ENCODE measurements at places on chromosomes 2 and 18.

- H3K27me3 ChIP-seq: no peaks in the 10 kb centered on the region
- H3K4me3 ChIP-seq: no peak overlapping the region
- H3K36me3 ChIP-seq: no peaks in the 10 kb centered on the region
- peaks cover 46% of the 10 kb centered on the region for H3K4me1 ChIP-seq
Observed at GRCh38 chr2:109166811-109167210, 37.8 kb downstream of the SH3RF3 start.

GRCh38 chr2:37365669-37366068 lies 21.2 kb downstream of the QPCT start:
- no peaks in the 10 kb centered on the region for H3K4me1 ChIP-seq
- DNase-seq: peak; percentile 29
- no peak overlapping the region for H3K27ac ChIP-seq
- H3K27me3 ChIP-seq: no peaks in the 10 kb centered on the region
- no peaks in the 10 kb centered on the region for H3K36me3 ChIP-seq

- DNase-seq: no peak
- no peaks in the 10 kb centered on the region for H3K36me3 ChIP-seq
- H3K4me1 ChIP-seq: peaks cover 9% of the 10 kb centered on the region
- H3K27ac ChIP-seq: no peak overlapping the region
Observed at GRCh38 chr18:43665105-43665788, 388.0 kb upstream of the SYT4 start.

GRCh38 chr18:49368161-49368875 lies 92.1 kb downstream of the DYM start:
- peaks cover 47% of the 10 kb centered on the region for H3K4me1 ChIP-seq
- no peaks in the 10 kb centered on the region for H3K27me3 ChIP-seq
- peak overlapping the region; percentile 42 for H3K27ac ChIP-seq
- no peak for DNase-seq

GRCh38 chr2:8505311-8505920 lies 176.4 kb upstream of the ID2 start:
- H3K4me1 ChIP-seq: peaks cover 6% of the 10 kb centered on the region
- H3K4me3 ChIP-seq: no peak overlapping the region
- no peak overlapping the region for H3K27ac ChIP-seq
- no peaks in the 10 kb centered on the region for H3K27me3 ChIP-seq
- DNase-seq: no peak

DNA sequence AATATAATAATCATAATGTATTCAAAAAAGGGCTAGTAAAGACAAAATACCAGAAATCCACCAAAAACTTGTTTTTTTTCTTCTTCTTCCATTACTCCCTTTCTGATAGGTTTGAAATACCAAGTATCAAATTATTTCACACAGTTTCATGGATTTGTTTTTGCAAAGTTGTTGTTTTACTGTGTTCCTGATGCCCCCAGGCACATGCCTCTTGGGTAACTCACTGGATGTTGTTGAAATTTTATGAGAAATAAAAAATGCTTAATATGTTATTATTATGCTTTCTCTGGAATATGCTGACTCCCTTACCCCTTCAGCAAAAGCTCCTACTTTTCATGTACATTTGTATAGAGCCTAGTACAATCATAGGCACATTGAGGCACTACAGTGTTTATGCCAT lies 419.6 kb downstream of the NRXN1 start:
- no peak overlapping the region for H3K4me3 ChIP-seq
- no peaks in the 10 kb centered on the region for H3K27me3 ChIP-seq
- DNase-seq: no peak
- H3K27ac ChIP-seq: no peak overlapping the region
- H3K4me1 ChIP-seq: no peaks in the 10 kb centered on the region

- no peak for DNase-seq
- no peaks in the 10 kb centered on the region for H3K36me3 ChIP-seq
- H3K27me3 ChIP-seq: no peaks in the 10 kb centered on the region
- H3K4me3 ChIP-seq: no peak overlapping the region
- H3K4me1 ChIP-seq: no peaks in the 10 kb centered on the region
Observed at GRCh38 chr18:11259469-11260150, 110.2 kb upstream of the PIEZO2 start.

- H3K4me3 ChIP-seq: no peak overlapping the region
- no peaks in the 10 kb centered on the region for H3K27me3 ChIP-seq
- H3K27ac ChIP-seq: no peak overlapping the region
Observed at GRCh38 chr18:59873641-59874040, 26.2 kb upstream of the PMAIP1 start.

- H3K36me3 ChIP-seq: no peaks in the 10 kb centered on the region
- H3K4me1 ChIP-seq: no peaks in the 10 kb centered on the region
- no peak for DNase-seq
- H3K4me3 ChIP-seq: no peak overlapping the region
- H3K27me3 ChIP-seq: no peaks in the 10 kb centered on the region
Observed at GRCh38 chr2:205438241-205438640, 244.1 kb upstream of the NRP2 start.

DNA sequence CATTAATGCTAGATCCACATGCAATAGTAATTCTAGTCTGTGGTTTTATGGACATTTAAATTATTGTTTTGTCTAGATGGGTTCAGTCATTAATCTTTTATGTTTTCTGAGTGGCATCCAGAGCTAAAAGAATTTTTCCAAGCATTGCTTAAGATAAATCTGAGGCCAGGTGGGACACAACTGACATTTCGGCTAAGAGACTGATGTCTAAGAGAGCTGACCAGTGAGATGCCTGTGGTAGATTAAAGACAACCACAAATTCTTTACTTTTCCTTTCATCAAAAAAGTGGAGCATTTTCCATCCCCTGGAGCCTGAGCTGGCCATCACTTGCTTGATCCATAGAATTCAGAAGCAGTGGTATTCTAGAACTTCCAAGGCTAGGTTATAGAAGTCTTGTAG lies 182.2 kb downstream of the NRP2 start:
- no peak overlapping the region for H3K4me3 ChIP-seq
- H3K36me3 ChIP-seq: no peaks in the 10 kb centered on the region
- no peaks in the 10 kb centered on the region for H3K4me1 ChIP-seq
- no peak overlapping the region for H3K27ac ChIP-seq
- no peak for DNase-seq

DNA sequence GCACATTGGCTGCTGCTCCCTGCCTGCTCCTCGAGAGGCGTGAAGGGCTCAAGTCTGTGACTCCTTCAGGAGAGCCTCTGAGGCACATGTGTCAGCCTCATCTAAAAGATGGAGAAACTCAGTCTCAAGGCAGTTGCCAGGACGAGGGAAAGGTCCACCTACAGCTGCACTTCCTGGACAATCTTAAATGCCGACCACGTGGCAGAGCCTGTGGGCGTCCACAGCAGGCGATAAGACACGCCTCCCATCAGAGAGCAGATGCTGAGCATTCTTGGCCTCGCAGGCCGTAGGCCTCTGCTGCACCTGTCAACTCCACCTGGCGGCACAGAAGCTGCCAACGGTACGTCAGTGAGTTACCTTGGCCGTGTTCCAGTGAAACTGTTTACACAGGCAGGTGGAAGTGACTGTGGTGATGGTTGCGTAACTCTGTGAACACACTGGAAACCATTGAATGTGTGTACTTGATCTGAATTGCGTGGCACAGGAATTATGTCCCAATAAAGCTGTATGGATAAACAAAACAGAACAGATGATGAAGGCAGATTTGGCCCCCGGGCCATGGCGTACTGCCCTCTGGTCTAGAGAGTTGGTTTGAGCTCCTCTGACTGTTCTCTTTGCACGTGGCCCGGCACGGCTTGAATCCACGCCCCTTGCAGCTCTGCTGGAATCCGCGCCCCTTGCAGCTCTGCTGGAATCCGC lies 114.5 kb downstream of the RNF144A start:
- peaks cover 17% of the 10 kb centered on the region for H3K4me1 ChIP-seq
- H3K27ac ChIP-seq: no peak overlapping the region
- H3K27me3 ChIP-seq: no peaks in the 10 kb centered on the region
- H3K36me3 ChIP-seq: peaks cover 57% of the 10 kb centered on the region

DNA sequence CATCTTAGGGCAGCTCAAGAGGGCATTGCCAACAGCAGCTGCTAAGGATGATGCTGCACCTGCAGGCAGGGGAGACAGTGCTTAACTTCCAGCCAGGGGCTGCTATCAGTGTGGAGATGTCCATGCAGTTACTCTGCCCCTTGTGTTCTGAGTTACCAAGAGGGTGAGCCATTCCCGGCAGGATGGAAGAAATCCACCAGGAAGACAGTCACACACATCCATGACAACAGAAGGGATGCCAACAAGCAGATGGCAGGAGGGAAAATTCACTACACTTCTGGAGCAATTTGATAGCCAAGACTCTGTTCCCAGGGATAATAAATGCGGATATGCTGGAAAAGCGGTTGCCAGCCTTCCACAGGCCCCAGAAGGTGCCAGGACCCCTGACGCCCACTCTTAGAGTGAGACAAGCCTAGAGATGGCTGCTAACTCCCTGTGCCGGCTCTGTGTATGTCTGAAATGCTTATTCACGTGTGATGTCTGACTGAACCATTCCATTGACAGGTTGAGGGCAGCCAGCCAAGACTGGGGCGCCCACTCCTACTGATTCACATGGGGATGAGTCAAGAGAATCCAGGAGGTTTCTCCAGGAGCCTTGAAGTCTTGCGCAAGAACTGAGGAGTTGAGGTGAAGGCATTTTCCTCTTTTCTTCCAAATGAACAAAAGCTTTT lies 24.5 kb downstream of the LOXHD1 start:
- H3K36me3 ChIP-seq: no peaks in the 10 kb centered on the region
- no peaks in the 10 kb centered on the region for H3K4me1 ChIP-seq
- H3K27ac ChIP-seq: no peak overlapping the region
- H3K4me3 ChIP-seq: no peak overlapping the region

GRCh38 chr2:239344857-239345216 lies 56.0 kb downstream of the HDAC4 start:
- no peak overlapping the region for H3K4me3 ChIP-seq
- no peaks in the 10 kb centered on the region for H3K36me3 ChIP-seq
- H3K27ac ChIP-seq: no peak overlapping the region

GRCh38 chr18:23354625-23355024 lies 98.5 kb upstream of the RIOK3 start:
- no peaks in the 10 kb centered on the region for H3K36me3 ChIP-seq
- H3K27ac ChIP-seq: no peak overlapping the region
- H3K27me3 ChIP-seq: no peaks in the 10 kb centered on the region
- DNase-seq: no peak

DNA sequence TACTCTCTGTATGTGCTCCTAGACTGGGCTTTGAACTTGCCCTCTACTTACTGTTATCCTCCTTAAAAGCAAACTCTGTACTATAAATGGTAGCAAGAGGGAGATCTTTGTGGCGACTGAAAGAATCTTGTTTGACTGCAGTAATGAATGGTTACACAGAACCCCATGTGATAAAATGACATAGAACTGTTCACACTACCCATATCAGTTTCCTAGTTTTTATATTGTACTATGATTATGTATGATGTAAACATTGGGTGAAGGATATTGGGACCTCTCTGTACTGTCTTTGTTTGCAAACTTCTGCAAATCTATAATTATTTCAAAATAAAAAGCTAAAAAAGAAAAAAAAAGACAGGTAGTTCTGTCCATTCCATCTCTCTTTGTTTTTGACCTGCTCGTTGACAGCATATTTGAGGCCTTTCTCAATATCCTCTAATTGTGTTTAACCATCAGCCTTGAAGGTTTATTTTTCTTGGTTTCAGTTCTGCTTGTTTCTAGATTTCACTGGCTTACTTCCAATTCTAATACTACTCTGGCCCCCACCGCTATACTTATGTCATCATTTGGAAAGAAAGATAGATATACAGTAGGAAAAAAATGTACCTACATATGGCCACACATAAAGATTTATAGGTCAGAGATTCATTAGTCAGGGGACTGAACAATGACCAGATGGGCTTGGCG lies 79.2 kb upstream of the MYO3B start:
- no peaks in the 10 kb centered on the region for H3K36me3 ChIP-seq
- no peaks in the 10 kb centered on the region for H3K27me3 ChIP-seq
- H3K4me3 ChIP-seq: no peak overlapping the region
- no peaks in the 10 kb centered on the region for H3K4me1 ChIP-seq
- no peak for DNase-seq
- H3K27ac ChIP-seq: no peak overlapping the region

- peak overlapping the region; percentile 18 for H3K4me3 ChIP-seq
- H3K4me1 ChIP-seq: peaks cover 100% of the 10 kb centered on the region
- H3K36me3 ChIP-seq: peaks cover 16% of the 10 kb centered on the region
- peak overlapping the region; percentile 97 for H3K27ac ChIP-seq
- H3K27me3 ChIP-seq: no peaks in the 10 kb centered on the region
- no peak for DNase-seq
Observed at GRCh38 chr2:217909156-217909820, 93.5 kb downstream of the TNS1 start.

DNA sequence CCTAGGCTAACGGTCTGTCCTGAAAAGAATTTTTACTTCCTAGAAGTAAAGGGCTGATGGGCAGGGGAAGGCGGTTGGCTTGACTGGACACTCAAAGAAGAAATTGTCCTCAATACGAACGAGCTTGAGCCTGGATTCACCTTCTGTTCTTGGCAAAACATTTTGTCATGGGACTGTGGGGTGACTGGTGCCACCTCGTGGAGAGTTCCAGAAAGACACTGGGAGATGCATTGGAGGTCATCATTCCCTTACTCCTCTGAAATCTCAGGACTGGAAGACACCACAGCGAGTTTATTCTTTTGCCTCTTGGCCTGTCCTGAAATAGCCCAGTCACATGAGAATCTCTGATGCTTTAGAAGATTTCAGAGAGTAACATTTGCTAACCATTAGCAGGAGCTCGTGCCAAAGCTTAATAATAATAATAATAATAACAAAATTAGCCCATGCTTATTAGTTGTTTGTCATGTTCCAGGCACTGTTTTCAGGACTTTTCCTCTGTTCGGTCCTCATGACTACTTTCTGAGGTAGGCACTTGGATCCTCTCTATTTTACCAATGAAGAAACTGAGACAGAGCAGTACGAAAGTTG lies 44.5 kb downstream of the TMEM182 start:
- H3K36me3 ChIP-seq: no peaks in the 10 kb centered on the region
- DNase-seq: peak; percentile 93
- H3K4me3 ChIP-seq: no peak overlapping the region
- H3K4me1 ChIP-seq: peaks cover 4% of the 10 kb centered on the region

- no peaks in the 10 kb centered on the region for H3K36me3 ChIP-seq
- H3K4me3 ChIP-seq: peak within 1 kb of the TSS; percentile 49
- DNase-seq: no peak
- H3K27ac ChIP-seq: peak within 1 kb of the TSS; percentile 62
- H3K4me1 ChIP-seq: peaks cover 13% of the 10 kb centered on the region
- peaks cover 84% of the 10 kb centered on the region for H3K27me3 ChIP-seq
Observed at GRCh38 chr2:95025406-95026319, at the start of gene MAL. MAL (plus strand) TSS chr2:95025708; CDS start chr2:95025793, 85 bp downstream.

DNA sequence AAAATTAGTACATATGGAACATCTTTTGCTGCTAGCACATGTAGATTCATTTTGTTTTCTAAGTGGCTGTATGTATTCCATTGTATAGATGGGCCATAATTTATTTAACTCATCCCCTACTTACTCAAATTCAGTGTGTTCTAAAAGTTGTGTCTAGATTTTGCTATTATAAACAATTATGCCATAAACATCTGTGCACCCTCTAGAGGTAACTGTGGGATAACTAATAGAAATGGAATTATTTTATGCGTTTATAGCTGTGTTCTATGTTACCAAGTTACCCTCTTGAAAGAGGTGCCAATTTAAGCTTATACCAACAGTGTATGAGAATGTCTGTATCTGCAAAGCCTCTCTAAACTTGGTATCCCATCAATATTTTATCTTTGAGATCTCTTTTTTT lies 100.4 kb downstream of the MMADHC start:
- no peaks in the 10 kb centered on the region for H3K4me1 ChIP-seq
- no peaks in the 10 kb centered on the region for H3K36me3 ChIP-seq
- no peak for DNase-seq

GRCh38 chr2:160970052-160970965 lies 189.9 kb upstream of the TANK start:
- H3K4me1 ChIP-seq: peaks cover 9% of the 10 kb centered on the region
- no peak for DNase-seq
- H3K27ac ChIP-seq: peak overlapping the region; percentile 68
- H3K27me3 ChIP-seq: no peaks in the 10 kb centered on the region
- H3K36me3 ChIP-seq: no peaks in the 10 kb centered on the region
- peak overlapping the region; percentile 38 for H3K4me3 ChIP-seq
